Occipital lobe (tissue), 3 donors: ENCODE measurements at places on chromosomes 12 and 14. TPM values are rescaled to one million over a fixed set of nuclear protein-coding genes. Genes with fewer than 3 reads are reported as not detected.

SNAPC1 gene
- 8.9 TPM for total RNA-seq

CMA1 gene
- not detected for total RNA-seq

RNASE1 gene
- total RNA-seq: 9.2 TPM

P3H3 gene
- total RNA-seq: 11.2 TPM

RIPK3 gene
- total RNA-seq: 0.47 TPM

PTCSC3 gene
- not detected for total RNA-seq

SIX4 gene
- total RNA-seq: 0.78 TPM

SERPINA5 gene
- 0.16 TPM for total RNA-seq

CCER1 gene
- not detected for total RNA-seq

CEBPE gene
- total RNA-seq: 0.31 TPM
